ENCODE measurements at places on chromosomes 5 and 9. TPM values are rescaled to one million over a fixed set of nuclear protein-coding genes. Genes with fewer than 3 reads are reported as not detected.

DNA sequence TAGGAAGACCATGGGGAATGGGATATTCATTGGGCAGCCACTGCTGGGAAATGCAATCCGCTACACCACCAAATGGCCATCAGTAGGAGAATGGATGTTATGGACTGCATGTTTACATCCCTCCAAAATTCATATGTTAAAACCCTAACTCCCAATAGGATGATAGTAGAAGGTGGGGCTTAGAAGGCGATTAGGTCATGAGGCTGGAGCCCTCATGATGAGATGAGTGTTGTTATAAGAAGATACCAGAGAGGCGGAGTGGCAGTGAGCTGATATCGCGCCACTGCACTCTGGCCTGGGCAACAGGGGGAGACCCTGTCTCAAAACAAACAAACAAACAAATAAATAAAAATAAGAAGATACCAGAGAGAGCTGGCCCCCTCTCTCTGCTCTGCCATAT, 16.1 kb upstream of the GTF3C5 start:
- no peak overlapping the region for H3K4me3 ChIP-seq
- no peak overlapping the region for H3K27ac ChIP-seq
- H3K36me3 ChIP-seq, result no peaks in the 10 kb centered on the region
- no peaks in the 10 kb centered on the region for H3K4me1 ChIP-seq

- no peaks in the 10 kb centered on the region for H3K4me1 ChIP-seq
- no peaks in the 10 kb centered on the region for H3K27me3 ChIP-seq
- no peak for DNase-seq
- H3K27ac ChIP-seq, result no peak overlapping the region
These were observed 142.2 kb downstream of the PLCXD3 start for GRCh38 chr5:41368158-41368557.

SLC36A3 gene
- total RNA-seq, result not detected

DNA sequence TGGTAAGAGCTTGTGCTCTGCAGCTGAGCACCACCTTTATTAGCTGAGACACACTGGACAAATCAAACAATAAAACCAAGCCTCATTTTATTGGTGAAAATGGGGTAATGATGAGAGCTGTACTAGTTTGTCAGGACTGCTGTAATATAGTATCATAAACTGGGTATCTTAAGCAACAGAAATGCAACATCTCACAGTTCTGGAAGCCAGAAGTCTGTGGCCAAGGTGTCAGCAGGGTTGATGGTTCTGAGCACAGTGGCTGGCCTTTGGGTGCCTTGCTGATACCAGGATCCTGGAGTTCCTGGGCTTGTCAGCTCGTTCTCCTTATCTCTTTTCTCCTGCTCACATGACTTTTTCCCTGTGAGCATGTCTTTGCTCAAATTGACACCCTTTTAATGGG, 513.1 kb downstream of the IRX1 start:
- no peak overlapping the region for H3K4me3 ChIP-seq
- H3K4me1 ChIP-seq, result no peaks in the 10 kb centered on the region
- no peak for DNase-seq
- H3K27ac ChIP-seq, result no peak overlapping the region

GRCh38 chr5:122346897-122347581, 35.0 kb downstream of the SNCAIP start:
- no peaks in the 10 kb centered on the region for H3K27me3 ChIP-seq
- no peak overlapping the region for H3K4me3 ChIP-seq
- no peaks in the 10 kb centered on the region for H3K4me1 ChIP-seq
- H3K36me3 ChIP-seq, result no peaks in the 10 kb centered on the region

GRCh38 chr9:35357826-35358225, 132.1 kb upstream of the RUSC2 start:
- H3K4me3 ChIP-seq, result no peak overlapping the region
- H3K27me3 ChIP-seq, result no peaks in the 10 kb centered on the region
- H3K36me3 ChIP-seq, result no peaks in the 10 kb centered on the region
- no peak for DNase-seq

DNA sequence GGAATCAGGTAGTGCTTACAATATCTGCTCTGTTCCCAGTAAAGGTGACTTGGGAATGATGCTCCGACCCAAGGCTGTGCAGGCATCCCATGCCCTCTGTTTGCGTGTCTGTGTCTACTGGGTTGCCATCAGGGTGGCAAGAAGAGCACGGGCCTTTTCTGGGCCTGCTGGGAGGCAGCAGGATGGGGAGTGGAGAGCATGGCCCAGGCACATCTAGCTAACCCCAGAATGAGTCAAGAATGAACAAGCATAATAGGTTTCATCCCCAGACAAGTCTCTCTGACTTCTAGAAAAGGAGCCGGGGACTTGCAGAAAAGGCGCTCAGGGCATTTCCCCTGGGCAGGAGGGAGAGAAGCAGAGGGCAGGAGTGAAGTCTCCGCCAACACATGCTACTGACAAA, 260.4 kb downstream of the IRX1 start:
- no peaks in the 10 kb centered on the region for H3K4me1 ChIP-seq
- DNase-seq, result no peak
- H3K27me3 ChIP-seq, result no peaks in the 10 kb centered on the region
- no peak overlapping the region for H3K4me3 ChIP-seq

BAAT gene
- 0.26 TPM for total RNA-seq

GRCh38 chr9:28464481-28465216, 891.4 kb upstream of the C9orf72 start:
- no peaks in the 10 kb centered on the region for H3K4me1 ChIP-seq
- H3K27ac ChIP-seq, result no peak overlapping the region
- no peak overlapping the region for H3K4me3 ChIP-seq
- no peaks in the 10 kb centered on the region for H3K36me3 ChIP-seq
- no peaks in the 10 kb centered on the region for H3K27me3 ChIP-seq

GRCh38 chr5:3393920-3394597, 201.6 kb upstream of the IRX1 start:
- H3K4me3 ChIP-seq, result no peak overlapping the region
- no peaks in the 10 kb centered on the region for H3K27me3 ChIP-seq
- no peak for DNase-seq
- H3K4me1 ChIP-seq, result no peaks in the 10 kb centered on the region
- no peak overlapping the region for H3K27ac ChIP-seq

SPINK6 gene
- not detected for total RNA-seq

SLC25A2 gene
- 0.58 TPM for total RNA-seq

DNA sequence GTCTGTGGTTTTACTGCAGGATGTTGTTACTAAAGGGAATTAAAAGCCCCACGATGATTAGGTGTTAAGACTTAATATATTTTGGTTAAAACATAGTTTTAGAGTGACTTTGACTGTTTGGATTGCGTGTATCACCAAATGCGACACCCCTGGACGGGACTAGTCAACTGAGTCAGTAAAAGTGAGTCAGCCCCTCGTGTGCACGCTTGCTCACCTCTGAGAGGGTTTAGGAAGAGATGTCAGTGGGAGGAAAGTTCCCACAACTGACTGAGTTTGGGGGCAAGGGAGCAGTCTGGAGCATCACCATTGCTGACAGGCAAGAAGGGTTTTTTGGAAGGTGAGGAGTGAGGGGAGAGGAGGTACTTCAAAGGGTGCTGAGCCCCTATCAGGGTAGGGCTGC, 14.4 kb upstream of the DMRT3 start:
- H3K27ac ChIP-seq, result no peak overlapping the region
- no peak for DNase-seq
- peaks cover 2% of the 10 kb centered on the region for H3K27me3 ChIP-seq
- H3K4me1 ChIP-seq, result no peaks in the 10 kb centered on the region
- no peaks in the 10 kb centered on the region for H3K36me3 ChIP-seq

DNA sequence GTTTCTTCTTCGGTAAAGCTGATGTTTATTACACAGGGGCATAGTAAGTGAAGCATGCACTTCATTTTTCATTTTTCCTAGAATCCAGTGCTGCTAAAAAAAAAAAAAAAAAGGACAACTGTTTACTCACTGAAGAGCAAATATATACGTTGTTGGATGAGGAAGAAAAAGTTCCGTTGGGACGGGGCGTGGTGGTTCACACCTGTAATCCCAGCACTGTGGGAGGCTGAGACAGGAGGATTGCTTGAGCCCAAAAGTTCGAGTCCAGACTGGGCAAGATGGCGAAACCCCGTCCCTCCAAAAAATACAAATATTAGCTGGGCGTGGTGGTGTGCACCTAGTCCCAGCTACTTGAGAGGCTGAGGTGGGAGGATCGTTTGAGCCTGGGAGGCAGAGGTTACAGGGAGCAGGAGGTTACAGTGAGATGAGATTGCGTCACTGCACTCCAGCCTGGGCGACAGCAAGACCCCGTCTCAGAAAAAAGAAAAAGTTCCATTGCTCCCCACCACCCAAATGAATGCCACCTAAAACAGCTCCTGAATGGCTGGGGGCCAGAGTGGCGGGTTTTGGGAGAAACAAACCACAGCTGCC, 60.1 kb upstream of the GNE start:
- H3K4me3 ChIP-seq, result no peak overlapping the region
- no peak overlapping the region for H3K27ac ChIP-seq
- no peaks in the 10 kb centered on the region for H3K27me3 ChIP-seq
- DNase-seq, result no peak

MARCHF11 gene
- total RNA-seq, result not detected

DNA sequence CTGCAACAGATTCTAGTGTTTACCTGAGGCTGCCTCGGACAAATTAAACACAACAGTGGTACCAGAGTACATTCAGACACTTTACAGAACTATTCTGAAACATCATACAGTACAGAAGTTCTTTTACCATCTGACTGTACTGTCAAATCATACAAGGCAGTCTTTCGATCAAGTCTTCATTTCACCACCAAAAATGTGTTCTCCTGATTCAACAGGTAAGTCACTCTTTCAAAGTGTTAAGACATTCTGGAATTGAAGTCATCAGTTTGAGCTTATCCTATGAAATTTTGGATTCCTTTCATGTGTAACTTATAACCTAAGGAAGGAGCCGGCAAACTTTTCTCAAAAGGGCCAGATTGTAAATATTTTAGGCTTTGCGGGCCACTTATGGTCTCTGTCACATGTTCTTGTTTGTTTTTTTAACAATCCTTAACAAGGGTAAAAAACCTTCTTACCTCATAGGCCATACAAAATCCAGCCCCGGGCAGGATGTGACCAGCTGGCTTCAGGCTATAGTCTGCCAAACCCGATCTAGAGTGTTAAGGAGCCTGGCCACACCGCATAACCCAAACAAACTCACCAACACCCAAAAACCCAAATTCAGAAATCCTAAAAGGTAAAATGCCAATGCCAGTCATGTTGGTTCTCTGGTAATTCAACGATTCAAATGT, 151.6 kb downstream of the DENND1A start:
- H3K27me3 ChIP-seq, result no peaks in the 10 kb centered on the region
- H3K4me1 ChIP-seq, result peaks cover 3% of the 10 kb centered on the region

PAEP gene
- total RNA-seq, result not detected

- H3K27ac ChIP-seq, result no peak overlapping the region
- H3K36me3 ChIP-seq, result no peaks in the 10 kb centered on the region
- no peaks in the 10 kb centered on the region for H3K4me1 ChIP-seq
- H3K4me3 ChIP-seq, result no peak overlapping the region
These were observed 153.6 kb downstream of the CACNA1B start for GRCh38 chr9:138031186-138031585.

IL4 gene
- not detected for total RNA-seq

All from GM12878 (cell line).